GF-D8 (cell line): ENCODE measurements at places on chromosomes 13 and 19.
A peak's percentile ranks its signal among the peaks of the same experiment; 100 is the strongest.

GRCh38 chr13:24355103-24355502 lies 45.7 kb downstream of the C1QTNF9 start:
- no peak for DNase-seq

GRCh38 chr19:799076-799881 lies 2.0 kb downstream of the PTBP1 start:
- no peak for DNase-seq

GRCh38 chr19:20005741-20006140 lies 33.6 kb downstream of the ZNF682 start:
- DNase-seq: no peak

DNA sequence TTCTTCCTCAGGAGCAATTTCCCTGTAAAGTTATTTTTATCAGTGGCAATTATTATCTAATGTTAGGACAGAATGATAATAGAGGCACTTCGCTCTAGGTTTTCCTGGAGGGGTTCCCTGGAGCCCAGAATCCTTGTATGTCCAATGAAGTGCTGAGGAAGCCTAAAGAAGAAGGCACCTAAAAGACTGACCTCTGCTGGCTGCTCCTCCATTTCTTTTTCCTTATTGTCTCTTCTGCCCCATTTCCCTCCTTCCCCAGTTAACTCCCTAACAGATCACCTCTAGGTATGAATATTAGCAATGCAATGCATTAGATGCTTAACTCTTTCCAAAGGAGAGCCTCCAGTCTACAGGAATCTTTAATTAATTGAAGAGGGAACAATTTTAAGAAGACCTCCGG lies 985.4 kb downstream of the DIAPH3 start:
- DNase-seq: no peak

- DNase-seq: no peak
Measured at GRCh38 chr19:47755065-47755761, 9.9 kb downstream of the NOP53 start.

GRCh38 chr13:106275446-106276032 lies 259.9 kb downstream of the EFNB2 start:
- no peak for DNase-seq

DNA sequence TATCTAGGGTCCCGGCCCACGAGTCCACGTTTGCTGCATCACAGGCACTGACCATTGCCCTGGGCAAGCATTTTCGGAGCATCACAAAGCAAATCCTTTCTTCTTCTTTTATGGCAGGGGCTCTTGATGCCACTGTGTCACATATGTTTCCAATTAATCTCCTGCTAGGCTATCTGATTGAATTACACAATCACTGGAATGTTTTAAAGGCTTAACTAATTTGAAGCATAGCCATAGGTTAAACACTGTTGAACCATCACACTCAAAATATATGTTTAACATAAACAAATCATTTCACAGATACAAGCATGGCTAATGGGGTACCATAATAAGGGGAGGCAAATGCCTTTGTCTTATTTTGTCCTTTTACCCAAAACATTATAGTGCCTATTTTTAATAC lies 338.3 kb downstream of the POU4F1 start:
- DNase-seq: no peak

DNA sequence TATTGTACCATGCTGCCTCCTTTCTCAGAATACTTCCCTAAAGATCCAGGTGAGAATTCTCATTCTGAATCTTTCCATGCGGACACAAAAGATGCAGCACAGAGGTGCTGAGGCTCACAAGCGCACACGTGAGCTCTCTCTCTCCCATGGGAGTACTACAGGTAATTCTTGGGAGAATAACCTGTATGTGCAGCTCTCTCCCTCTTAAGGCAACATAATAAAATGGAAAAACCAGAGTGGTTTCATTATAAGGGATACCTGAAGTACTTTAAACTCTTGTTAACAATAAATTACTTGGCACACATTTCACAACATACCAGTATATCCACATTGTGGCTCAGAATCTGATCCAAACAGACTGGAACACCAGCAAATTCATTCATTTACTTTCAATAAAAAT lies 40.4 kb downstream of the INTS6 start:
- no peak for DNase-seq

DNA sequence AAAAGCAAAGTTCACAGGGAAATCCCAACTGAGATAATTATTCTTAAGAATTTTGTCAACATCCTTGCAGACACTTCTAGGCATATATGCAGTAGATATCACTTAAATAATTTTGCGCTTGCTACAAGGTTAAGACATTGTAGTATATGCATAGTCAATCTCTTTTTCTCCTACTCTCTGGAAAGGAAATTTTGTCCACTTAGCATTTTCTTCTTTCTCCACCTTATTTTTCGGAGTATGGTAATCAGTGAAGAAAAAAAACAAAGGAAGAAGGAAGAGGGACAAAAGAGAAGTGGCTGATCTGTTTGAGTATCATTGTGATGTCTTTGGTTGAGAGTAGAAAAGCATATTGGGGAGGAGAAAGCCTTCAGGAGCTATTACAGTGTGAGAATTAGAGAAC lies 104.6 kb downstream of the LACC1 start:
- DNase-seq: no peak

DNA sequence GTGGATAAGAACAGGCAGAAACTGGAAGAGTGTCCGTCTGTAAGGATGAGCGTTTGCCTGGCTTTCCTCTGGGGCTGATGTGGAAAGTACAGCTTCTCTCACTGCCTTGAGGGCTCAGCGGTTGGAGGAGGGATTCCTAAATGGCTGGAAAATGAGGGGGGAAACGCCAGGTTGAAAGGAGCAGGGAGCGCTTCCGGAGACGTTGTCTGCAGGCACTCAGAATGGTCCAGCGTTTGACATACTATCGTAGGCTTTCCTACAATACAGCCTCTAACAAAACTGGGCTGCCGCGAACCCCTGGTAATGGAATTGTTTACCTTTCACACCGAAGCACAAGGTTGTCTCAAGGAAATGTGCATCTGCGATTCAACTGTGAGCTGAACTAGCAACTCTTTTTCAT lies 39.9 kb downstream of the MRPL57 start:
- no peak for DNase-seq

GRCh38 chr19:50362030-50362412 lies 3.4 kb downstream of the NAPSA start:
- DNase-seq: no peak

DNA sequence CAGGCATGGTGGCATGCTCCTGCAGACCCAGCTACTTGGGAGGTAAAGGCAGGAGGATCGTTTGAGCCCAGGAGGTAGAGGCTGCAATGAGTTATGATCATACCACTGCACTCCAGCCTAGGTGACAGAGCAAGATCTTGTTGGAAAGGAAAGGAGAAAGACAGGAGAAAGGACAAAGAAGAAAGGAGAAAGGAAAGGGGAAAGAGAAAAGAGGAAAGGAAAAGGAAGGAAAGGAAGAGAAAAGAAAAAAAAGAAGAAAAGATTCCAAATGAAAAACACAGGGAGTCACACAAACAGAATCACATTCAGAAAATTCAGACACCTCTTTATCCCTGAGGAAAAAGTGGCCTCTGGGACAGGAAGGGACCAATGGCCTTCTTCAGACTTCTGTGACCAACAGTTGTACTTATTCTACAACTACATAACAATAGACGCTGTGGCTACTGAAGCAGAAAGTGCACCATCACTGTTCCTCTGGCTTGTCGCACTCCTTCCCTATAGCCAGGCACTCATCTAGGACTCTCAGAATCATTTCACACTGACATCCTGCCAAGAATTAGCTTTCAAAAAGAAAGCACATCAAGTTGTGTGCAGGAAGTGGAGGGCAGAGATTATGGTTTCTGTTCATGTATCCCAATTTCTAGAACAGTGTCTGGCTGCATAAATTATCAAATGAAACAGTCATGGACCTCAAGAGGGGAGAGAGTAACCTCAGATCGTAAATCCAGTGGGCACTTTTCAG lies 5.9 kb downstream of the MTMR6 start:
- DNase-seq: peak; percentile 21

GRCh38 chr19:17842663-17843291 lies 5.0 kb downstream of the JAK3 start:
- no peak for DNase-seq

DNA sequence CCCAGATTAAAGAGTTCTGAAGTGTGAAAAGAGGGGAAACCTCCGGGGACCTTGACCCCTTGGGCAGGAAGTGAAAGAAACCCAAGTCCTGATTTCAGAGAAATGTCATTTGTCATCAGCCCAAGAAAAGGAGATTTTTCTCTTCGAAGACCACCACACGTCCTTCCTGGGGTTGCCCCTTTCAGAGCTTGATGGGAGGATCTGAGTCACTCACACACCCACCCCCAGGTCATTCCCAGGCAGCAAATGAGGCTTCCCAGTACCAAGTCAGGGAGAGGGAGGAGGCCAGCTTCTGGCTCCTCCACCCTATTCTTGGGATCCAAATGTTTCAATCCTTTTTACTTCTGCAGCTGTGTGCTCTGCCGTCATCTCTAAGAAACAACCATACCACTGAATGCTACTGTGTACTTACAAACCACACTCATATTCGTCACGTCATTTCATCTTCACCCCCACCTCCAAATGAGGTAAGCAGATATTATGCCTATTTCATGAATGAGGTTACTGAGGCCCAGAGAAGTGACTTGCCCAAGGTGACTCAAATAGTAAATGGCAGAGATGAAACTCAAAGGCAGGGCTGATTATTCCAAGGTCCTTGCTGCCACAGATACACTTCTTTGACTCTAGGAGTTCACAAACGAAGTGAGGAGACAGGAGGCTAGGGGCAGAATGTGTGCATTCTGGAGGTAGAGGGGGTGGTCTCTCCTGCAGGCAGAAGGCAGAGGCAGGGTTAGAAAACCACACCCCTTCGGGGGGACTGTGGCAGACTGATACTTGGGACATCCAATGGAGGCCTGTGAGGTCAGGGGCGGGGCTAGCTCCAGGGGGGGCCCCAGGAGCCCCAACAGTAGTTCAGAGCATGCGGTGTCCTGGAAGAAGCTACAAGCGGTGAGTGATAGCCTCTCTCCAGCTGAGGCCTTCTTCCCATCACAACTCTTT lies 5.0 kb upstream of the KMT2B start:
- DNase-seq: no peak

GRCh38 chr19:50415661-50416033 lies 3.1 kb upstream of the SPIB start:
- DNase-seq: no peak

DNA sequence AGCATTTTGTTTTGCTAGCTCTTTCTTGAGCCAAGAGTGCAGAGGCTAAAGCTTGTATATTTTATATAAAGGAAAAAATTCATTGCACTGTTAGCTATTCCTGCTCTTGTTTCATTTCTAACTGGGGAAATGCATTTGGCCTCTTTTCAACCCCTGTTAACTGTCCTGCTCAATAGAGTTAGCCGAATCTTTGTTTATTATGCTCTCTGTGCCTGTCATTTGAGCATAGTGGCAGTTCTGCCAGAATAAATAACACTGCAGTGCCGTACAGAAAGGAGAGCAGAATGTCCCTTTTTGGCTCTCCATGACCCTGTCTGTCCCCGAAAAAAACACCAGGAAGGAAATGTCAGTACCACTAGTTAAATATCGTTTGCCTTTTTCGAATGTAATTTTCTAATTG lies 350.8 kb downstream of the MYO16 start:
- no peak for DNase-seq

DNA sequence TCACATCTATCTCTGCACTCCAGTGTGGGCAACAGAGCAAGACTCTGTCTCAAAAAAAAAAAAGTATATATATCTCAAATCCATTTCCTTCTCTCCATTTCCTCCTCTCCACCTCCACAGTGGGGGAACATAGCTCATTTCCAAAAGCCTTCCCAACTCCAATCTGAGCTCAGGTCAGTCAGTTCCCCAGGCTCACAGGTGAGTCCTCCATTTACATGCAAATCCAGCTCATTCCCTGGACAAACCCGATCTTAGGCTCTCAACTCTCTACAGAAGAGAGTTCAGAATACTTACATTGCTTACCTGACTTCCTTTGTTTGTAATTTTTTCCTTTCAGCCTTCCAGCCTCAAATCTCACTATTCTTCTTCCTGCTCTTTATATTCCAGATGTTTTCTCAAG lies 518.3 kb downstream of the GPC6 start:
- DNase-seq: no peak

DNA sequence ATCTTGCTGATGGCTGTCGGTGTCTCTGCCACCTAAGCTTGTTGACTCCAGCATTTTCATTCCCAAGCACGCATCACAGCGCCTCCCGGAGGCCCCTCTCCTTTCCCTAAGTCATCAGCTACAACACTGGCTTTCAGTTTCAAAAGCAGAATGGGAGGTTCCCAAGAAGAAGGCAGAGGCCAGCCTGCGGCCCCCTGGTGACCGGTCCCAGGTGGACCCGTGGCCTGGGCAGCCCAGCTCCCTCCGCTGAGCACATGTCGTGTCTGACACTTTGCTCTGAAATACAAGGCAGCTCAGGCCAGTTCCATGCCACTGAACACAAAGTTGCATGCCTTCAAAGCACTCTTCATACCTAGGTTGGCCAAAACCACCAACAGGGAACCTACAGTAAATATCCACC lies 8.5 kb downstream of the MLLT1 start:
- no peak for DNase-seq

DNA sequence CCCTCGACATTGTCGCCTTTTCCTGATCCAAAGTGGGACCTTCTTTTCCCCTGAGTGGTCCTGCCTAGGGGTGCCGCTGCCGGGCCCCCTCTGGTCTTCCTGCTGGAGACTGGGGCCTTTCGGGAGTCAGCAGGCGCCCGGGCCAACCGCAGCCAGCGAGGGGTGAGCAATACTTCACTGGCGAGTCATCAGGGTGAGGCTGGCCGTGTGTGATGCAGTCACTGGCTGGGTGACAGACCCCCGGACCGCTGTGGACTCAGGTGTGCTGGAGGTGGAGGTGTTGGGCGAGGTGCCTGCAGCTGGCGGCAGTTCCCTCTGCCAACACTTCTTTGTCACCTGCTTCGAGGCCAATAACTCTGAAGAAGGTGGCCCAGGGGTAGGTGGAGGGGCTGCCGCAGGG lies 1.5 kb upstream of the CGB5 start:
- no peak for DNase-seq

DNA sequence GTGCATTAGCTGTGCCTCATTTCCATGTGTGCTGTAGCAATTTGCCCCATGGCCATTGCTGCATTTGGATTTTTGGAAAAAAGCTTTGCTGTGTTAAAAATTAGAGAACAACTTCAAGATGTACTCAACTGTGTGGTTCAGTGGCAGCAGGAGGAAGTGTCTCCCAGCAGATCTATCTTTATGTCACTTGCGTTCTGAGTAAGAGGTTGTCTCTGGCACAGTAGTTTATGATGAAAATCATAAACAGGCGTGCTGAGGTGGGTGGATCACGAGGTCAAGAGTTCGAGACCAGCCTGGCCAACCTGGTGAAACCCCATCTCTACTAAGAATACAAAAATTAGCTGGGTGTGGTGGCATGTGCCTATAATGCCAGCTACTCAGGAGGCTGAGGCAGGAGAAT lies 29.0 kb upstream of the RNF17 start:
- DNase-seq: no peak

DNA sequence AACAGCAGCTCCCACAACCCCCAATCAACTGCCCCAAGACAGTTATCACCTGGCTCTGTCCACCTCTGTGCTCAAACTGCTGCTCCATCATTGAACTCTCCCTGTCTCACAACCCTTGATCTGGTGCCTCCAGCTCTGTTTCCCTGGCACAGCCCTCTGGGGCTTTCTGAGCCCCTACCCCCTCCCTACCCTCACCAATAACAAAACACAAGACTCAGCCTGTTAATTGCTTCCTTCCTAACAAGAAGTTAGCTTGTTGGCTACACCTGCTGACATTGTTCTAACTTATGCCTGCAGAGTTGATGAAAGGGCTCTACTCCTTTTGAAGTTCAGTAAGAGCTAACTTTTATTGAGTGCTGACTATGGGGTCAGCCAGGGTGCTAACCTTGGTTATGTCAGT lies 99.4 kb upstream of the FNDC3A start:
- no peak for DNase-seq

GRCh38 chr19:2703077-2703437 lies 563 bp upstream of the GNG7 start:
- no peak for DNase-seq

- no peak for DNase-seq
Measured at GRCh38 chr13:32824675-32825074, 191.5 kb upstream of the KL start.
